ENCODE measurements at places on chromosomes 3 and 15. TPM values are rescaled to one million over a fixed set of nuclear protein-coding genes. Genes with fewer than 3 reads are reported as not detected.
A peak's percentile ranks its signal among the peaks of the same experiment; 100 is the strongest.

KAT2B gene
- 16.4 TPM for total RNA-seq

VWA5B2 gene
- not detected for total RNA-seq

CASR gene
- total RNA-seq = not detected

SLC9C1 gene
- not detected for total RNA-seq

DNA sequence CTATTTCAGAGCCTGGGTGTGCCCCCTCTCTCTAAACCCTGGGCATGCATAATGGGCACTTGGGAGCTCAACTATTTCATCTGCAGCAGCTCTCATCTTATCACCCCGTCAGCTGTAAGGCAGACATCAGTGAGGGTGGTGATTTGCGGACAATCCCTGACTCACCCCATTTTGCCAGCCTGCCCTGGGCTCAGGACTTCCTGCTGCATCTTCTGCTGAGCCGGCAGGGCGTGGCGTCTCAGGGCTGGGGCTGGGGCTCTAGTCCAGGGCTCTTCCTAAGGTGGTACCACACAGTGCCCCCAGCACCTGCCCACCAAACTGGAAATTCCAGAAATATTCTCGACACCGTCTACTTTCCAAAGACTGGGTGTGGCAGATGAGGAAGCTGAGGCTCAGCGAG lies 925 bp upstream of the PSTPIP1 start:
- DNase-seq = no peak

- peak; percentile 2 for DNase-seq
Observed at GRCh38 chr3:32614956-32615355, 44.3 kb upstream of the DYNC1LI1 start.

- no peak for DNase-seq
Observed at GRCh38 chr15:27341780-27342343, 370.9 kb downstream of the GABRG3 start.

DNA sequence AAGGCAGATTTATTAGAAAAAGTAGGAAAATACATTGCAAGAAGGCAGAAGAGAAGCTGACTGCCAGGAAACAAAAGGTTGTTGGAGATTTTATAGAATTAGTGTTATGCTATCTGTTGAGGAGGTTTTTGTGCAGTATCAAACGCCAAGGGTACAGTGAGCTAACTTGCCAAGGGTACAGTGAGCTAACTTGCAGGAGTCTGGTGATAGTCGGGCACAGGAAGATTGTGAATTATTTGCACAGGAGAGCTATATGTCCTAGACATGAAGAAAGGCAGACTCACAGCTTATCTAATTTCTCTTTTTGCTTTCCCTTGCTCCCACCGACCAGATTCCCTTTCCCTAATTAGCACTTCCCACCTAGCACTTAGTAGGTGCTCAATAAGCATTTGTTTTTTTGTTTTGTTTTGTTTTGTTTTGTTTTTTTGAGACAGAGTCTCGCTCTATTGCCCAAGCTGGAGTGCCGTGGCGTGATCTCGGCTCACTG lies 2.7 kb upstream of the CSK start:
- DNase-seq = no peak

- DNase-seq = no peak
Observed at GRCh38 chr15:51499379-51499976, 123.1 kb downstream of the DMXL2 start.

GRCh38 chr3:113557374-113557773 lies 25.0 kb downstream of the SIDT1 start:
- DNase-seq = no peak

GRCh38 chr3:144259267-144259666 lies 287.6 kb downstream of the DIPK2A start:
- DNase-seq = no peak

- no peak for DNase-seq
Observed at GRCh38 chr15:38487378-38487777, 33.5 kb downstream of the FAM98B start.

GRCh38 chr15:92074646-92075045 lies 221.1 kb downstream of the SLCO3A1 start:
- no peak for DNase-seq

DNA sequence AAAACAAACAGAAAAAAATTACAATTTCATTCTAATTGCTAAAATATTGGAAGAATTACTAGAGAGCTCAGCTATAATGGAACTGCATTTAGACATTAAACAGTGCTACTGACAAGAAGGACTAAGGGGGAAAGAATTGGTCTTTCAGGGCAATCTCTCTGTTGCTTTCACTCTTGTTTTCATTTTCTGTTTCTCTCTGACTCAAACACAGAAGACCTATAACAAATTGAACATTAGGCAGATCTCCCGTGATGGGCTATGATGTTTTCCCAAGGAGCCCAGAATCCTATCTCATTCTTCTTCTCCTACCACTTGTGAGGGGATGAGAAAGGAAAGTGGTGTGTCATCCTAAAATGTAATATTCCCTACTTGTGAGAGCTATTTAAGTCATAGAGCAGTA lies 358.0 kb upstream of the TGFBR2 start:
- no peak for DNase-seq

DNA sequence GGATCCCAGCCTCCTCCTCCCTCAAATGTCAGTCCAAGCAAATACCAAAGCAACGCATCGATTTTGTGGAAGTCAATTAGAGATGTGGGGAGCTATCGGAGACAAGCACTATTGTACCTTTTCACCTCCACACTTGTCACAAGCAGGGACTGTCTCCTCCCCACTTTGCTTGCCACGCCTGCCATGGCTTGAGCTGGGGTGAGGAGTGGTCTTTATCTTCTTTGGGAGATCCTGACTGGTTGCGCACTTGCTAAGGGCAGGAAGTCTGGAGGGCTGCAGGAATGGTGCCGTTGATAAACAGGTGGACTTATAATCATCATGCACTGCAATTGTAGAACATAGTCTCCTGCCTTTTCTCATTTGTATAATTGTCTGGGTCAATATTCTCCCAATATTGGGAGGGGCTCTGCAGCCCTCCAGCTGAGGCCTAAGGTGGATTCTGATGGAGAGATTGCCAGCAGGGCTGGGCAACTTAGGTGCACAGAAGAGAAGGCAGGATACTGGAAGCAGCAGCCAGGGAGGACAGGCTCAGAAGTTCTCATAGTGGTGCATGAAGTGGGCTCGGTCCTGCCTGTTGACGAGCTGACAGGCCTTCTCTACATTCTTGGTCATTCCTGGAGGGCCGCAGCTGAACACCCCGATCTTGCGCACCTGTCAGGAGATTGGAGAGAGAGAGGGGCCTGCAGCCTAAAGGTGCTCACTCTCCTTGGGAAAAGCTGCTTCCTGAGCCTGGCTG lies 20.2 kb downstream of the DUOX2 start:
- DNase-seq = no peak

- no peak for DNase-seq
Observed at GRCh38 chr3:189962466-189962865, 158.2 kb downstream of the P3H2 start.

- no peak for DNase-seq
Observed at GRCh38 chr3:110773413-110773954, 298.1 kb upstream of the NECTIN3 start.

- DNase-seq = peak; percentile 38
Observed at GRCh38 chr15:78909160-78909695, 35.6 kb downstream of the CTSH start.

GRCh38 chr15:77504306-77504705 lies 83.6 kb downstream of the HMG20A start:
- peak; percentile 76 for DNase-seq

All from osteocyte (in vitro differentiated cells).